ENCODE measurements at places on chromosomes 3 and 15. TPM values are rescaled to one million over a fixed set of nuclear protein-coding genes. Genes with fewer than 3 reads are reported as not detected.

GRCh38 chr3:77456906-77457305, 417.0 kb downstream of the ROBO2 start:
- no peak for DNase-seq

DNA sequence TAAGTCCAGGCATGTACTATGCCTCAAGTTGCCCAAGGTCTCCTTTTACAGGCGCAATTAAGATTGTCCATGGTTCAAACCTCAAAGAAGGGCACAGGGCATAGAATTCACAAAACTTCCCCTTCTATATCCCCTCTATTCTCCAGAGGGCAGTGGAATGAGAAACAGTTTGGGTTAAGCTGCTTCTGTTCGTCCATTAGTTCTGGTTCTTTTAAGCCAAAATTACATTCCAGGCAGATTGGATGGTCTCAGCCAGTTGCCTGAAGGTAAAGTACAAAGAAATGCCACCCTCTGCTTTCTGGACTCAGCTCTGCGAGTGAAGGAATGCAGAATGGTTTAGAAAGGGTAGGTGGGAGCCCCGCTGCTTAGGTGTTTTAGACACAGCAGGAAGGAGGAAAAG, 200.7 kb downstream of the GREM1 start:
- DNase-seq: no peak

DNA sequence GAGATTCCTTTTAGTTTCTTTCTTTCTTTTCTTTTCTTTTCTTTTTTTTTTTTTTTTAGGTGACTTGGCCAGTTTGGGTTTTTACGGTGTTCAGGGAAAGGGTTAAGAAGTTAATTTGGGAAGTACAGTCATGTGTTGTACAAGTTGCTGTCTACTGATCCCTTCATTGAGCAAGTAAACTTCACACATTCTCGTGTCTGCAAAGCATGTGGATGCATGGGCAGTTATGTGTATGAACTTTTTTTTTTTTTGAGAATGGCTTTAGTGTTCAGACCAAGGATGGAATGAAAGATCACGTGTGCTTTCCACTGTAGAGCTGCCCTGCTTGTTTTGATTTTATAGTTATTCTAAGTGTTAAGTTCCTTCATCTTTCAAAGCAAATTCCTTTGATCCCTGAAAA, 132.3 kb downstream of the PGPEP1L start:
- no peak for DNase-seq

- DNase-seq: no peak
These were observed 13.7 kb upstream of the SLTM start for GRCh38 chr15:58947179-58947578.

GRCh38 chr3:131033480-131034080, 6.9 kb downstream of the NEK11 start:
- DNase-seq: no peak

DNA sequence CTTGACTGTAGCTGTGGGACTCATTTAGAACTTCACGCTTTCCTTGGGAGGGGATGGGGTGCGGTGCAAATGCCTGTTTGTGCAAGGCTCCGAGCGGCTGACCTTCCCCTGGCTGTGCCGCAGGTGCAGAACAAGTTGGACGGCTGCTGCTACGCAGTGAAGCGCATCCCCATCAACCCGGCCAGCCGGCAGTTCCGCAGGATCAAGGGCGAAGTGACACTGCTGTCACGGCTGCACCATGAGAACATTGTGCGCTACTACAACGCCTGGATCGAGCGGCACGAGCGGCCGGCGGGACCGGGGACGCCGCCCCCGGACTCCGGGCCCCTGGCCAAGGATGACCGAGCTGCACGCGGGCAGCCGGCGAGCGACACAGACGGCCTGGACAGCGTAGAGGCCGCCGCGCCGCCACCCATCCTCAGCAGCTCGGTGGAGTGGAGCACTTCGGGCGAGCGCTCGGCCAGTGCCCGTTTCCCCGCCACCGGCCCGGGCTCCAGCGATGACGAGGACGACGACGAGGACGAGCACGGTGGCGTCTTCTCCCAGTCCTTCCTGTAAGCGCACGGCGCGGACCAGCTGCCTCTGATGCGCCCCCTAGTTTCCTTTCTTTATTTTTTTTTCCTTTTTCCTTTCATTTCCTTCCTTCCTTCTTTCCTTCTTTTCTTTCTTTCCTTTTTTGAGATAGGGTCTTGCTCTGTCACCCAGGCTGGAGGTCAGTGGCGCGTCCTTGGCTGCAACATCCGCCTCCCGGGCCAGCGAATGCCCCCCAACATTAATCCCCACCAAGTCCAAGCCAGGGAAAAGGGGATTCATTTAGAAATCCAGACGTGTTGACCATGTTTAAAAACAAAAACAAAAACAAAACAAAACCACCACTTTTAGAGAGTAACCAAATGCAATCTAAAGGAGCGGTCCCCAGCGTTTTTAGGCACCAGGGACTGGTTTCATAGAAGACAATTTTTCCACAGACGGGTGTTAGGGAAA, 42.7 kb downstream of the EIF2AK4 start:
- peak; percentile 30 for DNase-seq

GRCh38 chr3:66392512-66392911, 108.3 kb downstream of the LRIG1 start:
- no peak for DNase-seq

GRCh38 chr3:152260026-152260425, 8.7 kb upstream of the MBNL1 start:
- DNase-seq: no peak

DNA sequence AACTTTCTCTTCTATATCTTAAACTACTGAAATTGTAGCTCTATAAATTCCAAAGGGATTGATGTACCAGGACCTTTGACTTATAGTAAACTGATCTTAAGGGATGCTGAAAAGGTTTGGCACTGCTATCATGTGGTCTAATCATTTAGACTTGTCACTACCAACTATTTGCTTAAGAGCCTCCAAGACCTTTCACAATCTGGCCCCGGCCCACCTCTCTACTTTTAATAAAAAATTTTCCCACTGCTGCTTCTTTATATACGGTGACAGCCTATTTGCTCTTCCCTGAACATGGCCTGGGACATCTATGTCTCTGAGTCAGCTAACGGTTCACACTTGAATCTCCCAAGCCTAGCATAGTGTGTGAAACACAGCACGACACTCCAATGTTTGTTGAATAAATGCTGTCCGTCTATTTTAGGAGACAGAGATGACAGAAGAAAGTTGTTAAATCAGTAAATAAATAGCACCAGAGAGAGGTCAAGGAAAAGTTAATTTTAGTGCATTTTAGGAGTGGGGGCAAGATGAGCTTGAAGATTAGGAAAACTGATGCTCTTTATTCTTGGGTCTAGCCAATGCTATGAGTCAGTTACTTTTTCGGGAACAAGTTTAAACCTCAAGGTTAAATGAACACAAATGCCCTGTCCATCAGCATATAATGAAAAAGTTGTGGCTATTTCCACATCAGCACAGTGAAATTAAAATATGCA, 212.9 kb downstream of the TIGIT start:
- DNase-seq: no peak

DNA sequence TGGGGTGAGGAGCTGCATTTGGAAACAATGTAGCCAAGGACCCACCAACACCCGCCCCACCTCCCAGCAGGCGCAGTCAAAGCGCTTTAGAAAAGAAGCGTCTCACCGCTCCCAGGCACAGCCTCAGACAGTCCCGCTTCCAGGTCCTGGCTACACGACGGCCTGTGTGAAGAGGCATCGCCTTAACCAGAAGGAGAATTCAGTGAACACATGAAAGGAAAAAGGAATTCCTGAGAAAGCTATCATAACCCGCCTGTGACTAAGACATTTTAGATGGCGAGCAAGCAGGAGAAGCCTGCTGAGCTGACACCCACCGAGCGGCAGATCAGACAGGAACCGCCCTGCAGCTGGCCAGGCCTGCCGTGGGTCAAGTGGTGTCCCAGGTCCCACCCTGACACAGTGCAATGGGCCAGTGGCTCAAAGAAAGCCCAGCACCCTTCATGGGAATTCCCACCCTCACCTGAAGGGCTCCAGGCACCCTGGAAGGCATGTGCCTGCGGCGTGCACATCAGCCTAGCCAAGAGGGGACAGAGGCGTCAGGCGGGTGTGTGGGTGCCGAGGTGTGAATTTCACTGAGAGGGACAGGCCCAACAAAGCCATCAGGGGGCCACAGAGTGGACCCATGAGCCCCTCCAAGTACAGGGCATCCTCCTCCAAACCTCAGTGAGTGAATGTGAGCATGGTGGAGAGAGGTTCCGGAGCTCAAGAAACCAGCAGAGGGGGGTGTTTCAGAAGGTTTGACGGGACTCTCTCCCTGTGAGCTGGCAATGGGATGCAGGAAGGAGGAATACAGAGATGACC, 144.8 kb downstream of the NSMCE3 start:
- DNase-seq: no peak

DNA sequence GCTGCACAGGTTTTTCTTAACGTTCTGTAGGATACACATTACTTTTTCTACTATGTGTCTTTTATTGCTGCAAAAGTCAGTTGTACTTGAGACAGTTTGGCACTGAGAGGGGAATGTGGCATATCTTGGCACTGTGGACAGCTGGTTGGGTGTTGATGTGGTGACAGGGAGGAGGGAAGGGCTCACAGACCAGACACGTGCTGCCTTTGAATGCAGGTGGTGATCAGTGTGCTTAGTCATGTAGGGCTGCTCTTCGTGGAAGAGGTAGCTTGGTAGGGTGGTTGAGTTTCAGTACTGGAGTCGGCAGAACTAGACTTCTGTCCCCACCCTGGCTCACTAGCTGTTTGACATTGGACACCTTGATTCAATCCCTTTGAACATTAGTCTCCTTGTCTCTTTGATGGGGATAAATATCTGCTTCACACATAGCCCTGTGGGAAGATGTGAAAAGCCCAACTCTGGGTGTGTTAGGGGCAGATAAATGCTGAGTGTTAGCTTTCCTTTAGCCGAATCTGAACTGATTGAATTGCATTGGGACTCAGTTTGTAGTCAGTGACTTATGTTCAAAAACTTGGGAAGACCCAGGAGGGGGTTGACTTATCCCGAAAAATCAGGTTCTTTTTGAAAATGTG, 108.4 kb downstream of the PTPRG start:
- peak; percentile 22 for DNase-seq

HYKK gene
- 7.5 TPM for total RNA-seq

SCN5A gene
- total RNA-seq: 0.47 TPM

SLC6A20 gene
- total RNA-seq: 11.8 TPM
